Activated effector memory CD4-positive, alpha-beta T cell treated with Interleukin-2 at 50 U/mL for 16 hours (primary cell): ENCODE measurements at places on chromosomes 16 and 17.

DNA sequence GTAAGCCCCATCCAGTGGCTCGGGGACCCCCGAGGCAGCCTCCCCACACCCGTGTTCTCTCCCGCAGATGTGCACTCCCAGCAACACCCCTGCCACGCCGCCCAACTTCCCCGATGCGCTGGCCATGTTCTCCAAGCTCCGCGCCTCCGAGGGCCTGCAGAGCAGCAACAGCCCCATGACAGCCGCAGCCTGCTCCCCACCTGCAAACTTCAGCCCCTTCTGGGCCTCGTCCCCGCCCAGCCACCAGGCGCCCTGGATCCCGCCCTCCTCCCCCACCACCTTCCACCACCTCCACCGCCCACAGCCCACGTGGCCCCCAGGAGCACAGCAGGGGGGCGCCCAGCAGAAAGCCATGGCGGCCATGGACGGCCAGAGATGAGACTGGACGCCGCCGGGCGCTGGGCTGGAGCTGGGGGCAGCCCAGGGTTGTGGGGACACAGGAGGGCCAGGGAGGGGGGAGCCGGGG lies 5.0 kb downstream of the UBALD2 start:
- DNase-seq: no peak

DNA sequence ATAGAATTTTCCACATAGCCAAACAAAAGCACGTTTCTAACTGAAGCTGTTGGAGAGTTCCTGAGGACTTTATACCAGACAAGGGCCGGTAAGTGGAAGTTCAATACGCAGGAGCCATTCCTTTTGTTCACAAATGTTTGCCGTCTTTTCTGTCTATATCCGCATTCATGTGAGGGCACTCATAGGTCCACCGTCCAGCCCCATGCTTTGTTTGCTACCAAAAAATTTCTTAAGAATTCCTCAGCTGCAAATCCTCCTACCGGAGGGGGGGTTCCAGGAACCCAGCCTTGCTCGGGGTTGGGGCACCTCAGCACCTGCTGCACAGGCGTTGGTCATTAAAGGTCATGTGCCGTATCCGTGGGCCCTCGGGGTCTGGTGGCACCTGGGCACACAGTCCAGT lies 276.8 kb downstream of the SEC14L1 start:
- DNase-seq: no peak

DNA sequence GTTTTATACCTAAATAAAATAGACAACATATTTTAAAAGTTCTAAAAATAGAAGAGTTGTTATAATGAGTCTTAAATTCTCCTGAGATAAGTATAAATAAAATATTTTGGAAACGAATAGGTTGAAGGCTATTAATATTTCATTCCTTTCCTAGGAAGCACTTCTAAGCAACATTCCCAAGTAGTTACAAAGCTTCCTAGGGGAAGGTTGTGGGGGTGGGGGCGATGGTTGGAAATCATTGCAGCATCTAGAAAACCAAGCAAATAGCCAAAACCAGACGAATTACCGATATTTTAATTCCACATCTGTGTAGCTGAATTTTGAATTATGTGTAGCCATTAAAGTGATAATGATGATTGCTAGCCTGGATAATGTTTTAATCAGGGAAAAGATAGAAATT lies 26.9 kb downstream of the PTRH2 start:
- DNase-seq: no peak

GRCh38 chr16:84138824-84139627 lies 6.0 kb downstream of the HSDL1 start:
- DNase-seq: no peak

GRCh38 chr17:55410722-55411462 lies 10.7 kb downstream of the MMD start:
- no peak for DNase-seq

DNA sequence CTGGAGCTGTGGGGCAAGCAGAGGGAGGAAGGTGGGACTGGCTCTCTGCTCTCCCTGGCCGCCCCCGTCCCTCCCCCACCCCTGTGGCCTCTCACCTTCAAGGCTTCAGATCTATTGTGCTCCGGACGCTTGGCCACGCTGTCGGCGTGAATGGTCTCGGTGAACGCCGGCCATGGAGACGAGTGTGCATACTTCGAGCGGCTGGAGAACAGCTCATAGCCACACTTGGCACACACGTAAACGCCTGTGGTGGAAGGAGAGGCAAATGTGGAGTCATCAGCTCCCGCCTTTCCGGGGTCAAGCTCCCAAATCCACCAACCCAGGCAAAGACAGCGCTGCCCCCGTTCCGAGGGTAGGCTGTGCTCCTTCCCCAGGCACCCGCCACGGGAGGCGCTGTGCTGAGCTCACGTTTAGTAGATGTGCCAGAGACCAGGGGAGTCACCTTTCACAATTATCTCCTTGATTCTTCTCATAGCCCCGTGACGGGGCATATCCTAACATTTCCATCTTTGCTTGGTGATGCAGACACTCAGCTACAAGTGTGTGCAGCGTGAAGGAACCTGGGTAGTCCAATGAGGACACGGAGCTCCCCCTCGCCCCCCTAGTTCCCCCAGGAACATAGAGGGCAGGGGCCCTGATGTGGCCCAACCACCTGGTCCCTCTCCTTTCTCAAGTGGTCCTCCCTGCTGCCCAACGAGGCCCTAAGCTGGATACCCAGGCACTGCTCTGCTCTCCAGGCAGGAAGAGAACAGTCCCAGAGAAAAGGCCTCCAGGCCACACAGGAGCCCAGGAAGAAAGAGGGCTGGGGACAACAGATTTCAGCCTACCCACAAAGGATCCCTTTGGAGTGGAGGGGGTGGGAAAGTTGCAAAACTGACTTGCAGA lies 1.6 kb downstream of the MSRB1 start:
- no peak for DNase-seq

DNA sequence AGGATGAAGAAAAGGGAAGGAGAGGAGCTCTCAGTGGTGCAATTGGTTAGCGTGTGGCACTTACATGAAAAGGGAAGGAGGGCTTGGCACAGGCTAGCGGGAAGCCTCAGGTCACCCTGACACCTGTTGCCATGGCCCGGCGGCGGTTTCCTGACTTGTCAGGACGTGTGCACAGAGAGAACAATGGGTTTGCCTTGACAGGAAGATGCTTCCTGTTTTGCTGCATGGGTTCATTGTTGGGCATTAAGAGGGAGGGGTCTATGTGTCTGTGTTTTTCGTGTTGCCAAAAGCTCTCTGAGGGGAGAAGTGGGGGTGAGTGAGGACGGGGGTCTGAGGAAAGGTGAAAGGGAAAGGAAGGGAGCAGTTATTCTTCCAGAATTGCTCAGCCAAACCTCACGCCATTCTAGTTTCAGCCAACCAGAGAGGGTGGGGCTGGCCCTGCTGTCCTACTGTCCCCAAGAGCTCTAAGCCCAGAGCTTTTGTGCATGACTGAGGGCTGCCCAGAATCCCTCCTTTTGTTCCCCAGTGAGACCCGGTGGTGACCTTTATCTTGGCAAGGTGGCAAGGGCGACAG lies 17.1 kb upstream of the CCR7 start:
- DNase-seq: peak; percentile 65

DNA sequence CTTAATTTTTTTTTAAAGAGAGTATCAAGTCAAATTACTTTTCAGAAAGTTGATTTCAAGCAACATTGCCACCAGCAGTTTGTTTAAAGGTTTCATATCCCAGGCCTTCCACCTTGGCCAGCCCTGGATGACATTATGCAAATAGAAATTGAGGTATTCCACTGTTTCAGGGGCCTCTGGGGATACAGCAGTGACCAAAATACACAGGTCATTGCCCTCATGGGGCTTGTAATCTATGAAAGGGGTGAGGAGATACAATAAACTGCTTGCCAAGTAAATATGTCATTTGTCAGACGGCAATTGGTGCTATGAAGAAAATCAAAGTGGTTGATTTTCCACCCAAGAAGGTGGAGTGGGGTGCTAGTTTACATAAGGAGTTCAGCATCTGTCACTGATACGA lies 37.8 kb upstream of the TMC5 start:
- no peak for DNase-seq

DNA sequence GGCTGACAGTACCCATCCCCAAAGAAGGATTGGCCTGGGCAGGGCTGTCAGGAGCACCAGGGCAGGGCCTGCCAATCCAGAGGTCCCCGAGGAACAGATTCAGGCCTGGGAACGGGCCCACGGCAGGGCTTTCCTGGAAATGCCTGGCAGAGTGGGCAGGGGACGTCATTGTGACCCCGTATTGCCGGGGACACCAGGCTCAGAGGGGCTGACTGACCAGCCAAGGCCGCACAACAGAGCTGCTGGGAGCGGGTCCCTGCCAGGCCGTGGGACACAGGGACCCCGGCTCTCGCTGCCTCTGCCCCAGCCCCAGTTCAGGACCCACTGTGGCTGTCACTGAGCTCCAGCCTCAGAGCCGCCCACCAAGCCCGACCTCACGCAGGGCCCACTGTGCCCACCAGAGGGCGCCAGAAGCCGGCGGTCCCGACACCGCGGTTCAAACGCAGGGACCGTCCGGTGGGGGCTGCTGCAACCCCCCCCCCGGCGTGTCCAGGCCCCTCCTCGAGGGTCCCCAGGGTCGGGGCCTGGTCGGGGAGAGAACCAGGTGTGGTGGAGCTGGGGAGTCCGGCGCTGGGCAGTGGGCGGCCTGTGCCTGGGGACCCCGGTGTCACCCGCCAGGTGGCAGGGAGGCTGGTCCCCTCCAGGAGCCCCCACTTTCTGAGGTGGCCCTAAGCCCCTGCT lies 15.2 kb upstream of the SSTR5 start:
- peak; percentile 45 for DNase-seq

DNA sequence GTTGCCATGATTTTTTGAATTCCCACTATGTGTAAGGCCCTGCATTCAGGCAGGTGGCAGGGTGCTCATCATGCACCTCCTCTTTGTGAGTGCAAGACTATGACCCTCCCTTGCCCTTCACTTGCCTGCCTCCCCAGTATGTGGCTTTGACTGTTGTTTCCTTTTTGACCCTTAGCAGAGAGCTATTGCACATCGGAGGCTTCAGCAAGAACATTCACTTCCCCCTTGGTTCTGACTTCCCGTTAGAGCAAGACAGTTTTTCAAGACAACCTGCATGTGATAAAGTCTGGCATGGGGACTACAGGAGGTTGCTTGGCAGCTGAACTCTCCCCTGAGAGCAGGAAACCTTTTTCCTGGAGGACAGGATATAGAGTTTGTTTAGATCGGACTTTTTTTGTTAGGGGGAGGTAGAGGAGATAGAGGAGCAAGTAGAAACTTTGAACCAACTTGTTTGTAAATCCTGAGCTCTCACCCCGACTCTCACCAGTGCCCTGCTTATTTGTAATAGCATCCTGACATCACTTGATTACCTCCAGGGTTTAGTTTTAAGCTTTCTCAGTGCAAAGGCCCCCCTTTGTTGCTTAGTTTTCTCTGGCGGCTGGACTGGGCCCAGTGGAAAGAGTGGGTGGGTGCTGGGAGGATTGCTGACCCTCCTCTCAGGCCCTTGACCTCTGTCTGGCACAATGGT lies 34.3 kb downstream of the LIMD2 start:
- DNase-seq: no peak

DNA sequence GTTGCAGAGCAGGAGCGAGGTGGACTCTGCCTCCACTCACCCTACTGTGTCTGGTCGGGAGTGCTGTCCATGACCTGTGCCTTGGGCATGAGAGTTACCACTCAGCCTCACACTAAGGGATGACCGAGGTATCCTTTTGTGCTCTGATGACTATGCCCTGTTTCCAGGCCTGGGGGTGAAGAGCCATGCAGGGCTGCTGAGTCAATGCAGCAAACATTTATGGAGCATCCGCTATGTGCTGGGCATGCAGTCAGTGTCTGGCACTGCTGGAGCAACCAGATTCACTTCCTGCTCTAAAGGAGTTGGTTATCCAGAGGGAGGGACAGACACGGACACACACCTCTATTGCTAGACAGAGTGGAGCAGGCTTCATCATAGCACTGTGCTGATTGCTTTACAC lies 7.6 kb upstream of the HNF1B start:
- DNase-seq: no peak

DNA sequence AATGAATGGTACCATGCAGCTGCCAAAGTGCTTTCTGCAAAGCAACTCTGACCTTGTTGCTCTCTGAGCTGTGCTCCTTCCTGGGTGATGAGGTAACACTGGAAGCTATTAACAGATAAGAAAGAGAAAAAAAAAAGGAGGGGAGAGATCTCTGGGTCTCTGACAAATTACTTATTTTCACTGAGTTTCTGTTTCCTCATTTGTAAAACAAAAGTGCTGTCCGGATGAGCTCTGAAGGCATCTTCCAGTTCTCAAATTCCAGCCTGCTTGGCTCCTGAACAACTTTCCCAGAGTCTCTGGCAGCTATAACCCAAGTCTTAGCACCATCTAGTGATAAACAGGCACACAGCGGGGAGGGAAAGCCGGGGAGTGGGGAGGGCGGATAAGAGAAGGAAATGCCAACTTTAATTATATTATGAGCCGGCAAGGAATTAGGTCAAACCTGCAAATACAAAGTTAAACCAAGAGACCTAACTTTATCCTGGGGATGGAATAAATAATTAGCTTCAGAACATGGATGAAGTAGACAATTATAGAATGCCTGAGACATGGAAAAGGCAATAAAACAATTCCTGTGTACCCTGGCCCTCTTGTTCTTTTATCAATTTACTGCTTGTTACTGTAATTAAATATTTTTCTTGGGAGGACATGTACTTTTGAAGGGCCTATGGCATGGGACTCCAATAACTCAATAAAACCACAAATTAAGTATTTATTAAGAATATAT lies 61.3 kb upstream of the KIFC3 start:
- no peak for DNase-seq

GRCh38 chr17:20172376-20172775 lies 163.2 kb downstream of the SPECC1 start:
- no peak for DNase-seq
